ENCODE measurements at places on chromosomes 12 and 14. TPM values are rescaled to one million over a fixed set of nuclear protein-coding genes. Genes with fewer than 3 reads are reported as not detected.

TIMM9 gene
- polyA plus RNA-seq: 77.4 TPM

DNA sequence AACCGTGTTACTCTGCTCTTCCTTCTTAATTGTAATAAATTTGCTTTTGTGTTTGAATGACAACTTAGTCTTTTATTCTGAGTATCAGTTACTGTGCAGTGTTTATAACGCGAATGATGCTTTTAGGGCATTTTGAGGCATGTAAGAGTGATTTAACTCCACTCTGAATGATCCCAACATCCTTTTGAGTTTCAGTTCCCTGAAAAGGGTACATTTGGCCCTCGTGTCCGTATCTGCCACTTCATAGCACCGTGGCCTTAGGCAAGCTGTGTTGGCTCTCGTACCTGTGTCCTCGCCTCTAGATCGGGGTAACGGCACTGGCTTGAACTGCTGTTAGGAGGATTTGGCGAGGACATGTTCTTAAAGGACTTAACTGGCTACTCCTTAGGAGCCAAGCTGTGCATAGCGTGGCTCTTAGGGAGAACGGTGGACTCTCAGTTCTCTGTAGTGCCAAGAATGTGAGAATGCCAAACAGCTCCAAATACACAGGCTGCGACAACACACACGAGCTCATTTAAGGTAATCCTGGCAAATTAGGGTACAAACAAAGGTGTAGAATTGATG lies 92.0 kb downstream of the PPP2R5C start:
- peaks cover 5% of the 10 kb centered on the region for H3K36me3 ChIP-seq
- DNase-seq: no peak
- H3K27me3 ChIP-seq: no peaks in the 10 kb centered on the region
- H3K4me3 ChIP-seq: no peak overlapping the region
- H3K4me1 ChIP-seq: peaks cover 7% of the 10 kb centered on the region

GRCh38 chr14:87547536-87547935 lies 445.4 kb downstream of the GALC start:
- no peaks in the 10 kb centered on the region for H3K36me3 ChIP-seq
- no peaks in the 10 kb centered on the region for H3K4me1 ChIP-seq
- H3K4me3 ChIP-seq: no peak overlapping the region
- no peak overlapping the region for H3K27ac ChIP-seq

RHOJ gene
- 44.9 TPM for polyA plus RNA-seq

GRCh38 chr12:67434671-67435370 lies 165.7 kb downstream of the CAND1 start:
- H3K4me3 ChIP-seq: no peak overlapping the region
- DNase-seq: no peak
- no peak overlapping the region for H3K27ac ChIP-seq
- peaks cover 5% of the 10 kb centered on the region for H3K4me1 ChIP-seq

RERG gene
- 4.0 TPM for polyA plus RNA-seq

DNA sequence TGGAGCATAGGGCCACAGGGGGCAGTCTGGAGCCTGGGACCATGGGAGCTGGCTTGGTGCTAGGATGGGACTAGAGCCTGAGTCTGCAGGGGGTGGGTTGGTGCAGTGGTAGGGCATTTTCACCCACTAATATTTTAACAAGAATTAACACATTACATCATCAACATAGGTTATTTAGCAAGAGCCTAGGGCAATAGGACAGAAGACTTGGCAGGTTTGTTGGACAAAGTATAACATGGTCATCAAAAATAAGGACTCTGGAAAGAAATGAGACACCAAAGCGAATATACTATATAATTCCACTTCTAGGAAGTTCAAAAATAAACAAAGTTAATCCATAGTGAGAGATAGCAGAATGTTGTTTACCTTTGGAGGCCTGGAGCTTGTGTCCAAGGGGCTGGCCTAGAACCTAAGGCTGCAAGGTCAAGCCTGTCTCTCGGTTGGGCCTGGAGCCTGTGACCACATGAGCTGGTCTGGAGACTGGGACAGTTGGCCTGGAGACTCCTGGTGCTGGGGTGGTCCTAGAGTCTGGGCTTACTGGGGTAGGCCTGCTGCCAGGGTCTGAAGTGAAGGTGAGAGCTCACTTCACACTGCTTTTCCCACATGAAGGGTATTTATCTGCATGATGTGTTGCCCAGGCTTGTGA lies 28.1 kb upstream of the CNOT2 start:
- DNase-seq: no peak
- no peak overlapping the region for H3K27ac ChIP-seq
- H3K4me3 ChIP-seq: no peak overlapping the region
- no peaks in the 10 kb centered on the region for H3K4me1 ChIP-seq
- H3K27me3 ChIP-seq: no peaks in the 10 kb centered on the region
- peaks cover 10% of the 10 kb centered on the region for H3K36me3 ChIP-seq

- no peaks in the 10 kb centered on the region for H3K4me1 ChIP-seq
- peaks cover 6% of the 10 kb centered on the region for H3K36me3 ChIP-seq
- H3K27me3 ChIP-seq: no peaks in the 10 kb centered on the region
These were observed 28.3 kb downstream of the PUS7L start for GRCh38 chr12:43730283-43730682.

CCDC88C gene
- polyA plus RNA-seq: 12.1 TPM
